ENCODE measurements at places on chromosomes 1 and 21.

DNA sequence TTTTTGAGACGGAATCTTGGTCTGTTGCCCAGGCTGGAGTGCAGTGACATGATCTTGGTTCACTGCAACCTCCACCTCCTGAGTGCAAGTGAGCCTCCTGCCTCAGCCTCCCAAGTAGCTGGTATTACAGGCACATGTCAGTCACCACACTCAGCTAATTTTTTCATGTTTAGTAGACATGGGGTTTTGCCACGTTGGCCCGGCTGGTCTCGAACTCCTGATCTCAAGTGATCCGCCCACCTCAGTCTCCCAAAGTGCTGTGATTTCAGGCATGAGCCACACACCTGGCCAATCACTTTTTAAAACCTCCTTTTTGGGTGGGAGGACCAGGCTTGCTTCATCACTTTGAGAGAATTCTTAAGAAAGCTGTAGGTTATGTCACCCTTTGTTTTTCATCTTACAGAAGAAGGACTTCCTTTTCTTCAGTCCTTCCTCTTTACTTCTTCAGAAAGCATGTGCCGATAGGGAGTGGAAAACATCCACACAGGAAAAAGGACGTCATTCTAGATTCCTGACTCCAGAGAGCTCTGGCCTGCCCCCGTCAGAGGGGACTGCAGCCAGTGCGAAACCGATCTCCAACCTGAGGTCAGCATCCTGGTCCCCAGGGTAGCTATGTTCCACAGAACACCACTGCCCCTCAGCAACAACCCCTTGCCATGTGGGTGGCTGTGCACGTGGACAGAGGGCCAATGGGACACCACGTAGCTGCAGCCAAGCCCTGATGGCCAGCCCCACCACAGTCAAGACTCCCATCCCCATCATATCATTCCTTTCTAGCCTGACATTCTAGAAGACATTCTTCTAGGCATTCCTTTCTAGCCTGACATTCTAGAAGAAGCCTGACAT lies 21.9 kb downstream of the NCF2 start:
- DNase-seq = no peak

DNA sequence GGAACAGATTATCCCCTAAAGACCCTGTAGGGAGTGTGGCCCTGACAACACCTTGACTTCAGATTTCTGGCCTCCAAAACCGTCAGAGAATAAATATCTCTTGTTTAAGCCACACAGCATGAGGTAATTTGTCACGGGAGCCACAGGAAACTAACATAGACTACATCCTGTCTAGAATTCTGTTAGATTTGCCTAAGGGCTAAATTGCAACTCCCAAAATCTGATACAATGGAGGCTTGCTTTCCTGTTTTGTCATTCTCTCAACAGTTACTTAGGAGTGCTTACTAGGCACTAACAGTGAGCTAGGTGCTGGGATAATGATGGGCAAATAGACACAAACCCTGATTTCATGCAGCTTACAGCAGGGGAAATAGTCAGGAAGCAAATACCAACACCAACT lies 141.6 kb downstream of the MIS18A start:
- DNase-seq = no peak

GRCh38 chr1:42933610-42934491 lies 24.8 kb downstream of the SLC2A1 start:
- DNase-seq = no peak

DNA sequence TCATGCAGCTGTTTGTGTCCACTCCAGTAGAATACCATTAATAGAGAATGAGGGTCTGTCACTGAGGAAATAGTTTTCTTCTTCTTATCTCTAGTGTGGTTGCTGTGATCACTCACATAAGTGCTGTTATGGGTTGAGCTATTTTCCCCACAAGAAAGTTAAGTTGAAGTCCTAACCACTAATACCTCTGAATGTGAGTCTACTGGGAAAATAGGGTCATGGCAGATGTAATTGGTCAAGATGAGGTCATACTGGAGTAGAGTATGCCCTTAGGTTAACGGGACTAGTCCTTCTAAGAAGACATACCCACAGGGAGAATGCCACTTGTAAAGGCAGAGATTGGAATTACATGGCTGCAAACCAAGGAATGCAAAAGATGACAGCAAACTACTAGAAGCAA lies 70.5 kb upstream of the COL24A1 start:
- no peak for DNase-seq

DNA sequence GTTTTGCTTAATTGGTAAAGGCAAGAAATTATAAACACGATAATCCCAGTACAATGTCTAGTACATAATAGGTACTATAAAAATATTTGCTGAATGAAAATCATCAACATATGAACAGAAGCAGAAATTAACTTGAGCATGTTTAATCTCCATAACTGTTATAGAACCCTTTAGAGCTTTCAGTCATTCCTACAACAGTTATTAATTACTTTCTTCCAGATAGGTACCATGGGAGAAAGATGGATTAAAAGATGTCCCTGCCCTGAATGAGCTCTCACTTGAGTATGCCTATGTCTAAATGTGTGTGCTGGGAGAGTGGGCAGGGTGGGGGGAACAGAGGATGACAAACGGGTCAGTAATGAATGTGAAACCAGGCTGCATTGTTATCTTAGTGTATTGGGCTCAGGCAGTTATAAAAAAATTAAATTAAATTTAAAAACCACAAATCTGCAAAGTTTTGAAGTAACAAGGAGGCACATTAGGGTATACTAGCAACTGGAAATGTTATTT lies 2.4 kb downstream of the EPS15 start:
- no peak for DNase-seq

GRCh38 chr1:237033804-237034203 lies 8.2 kb upstream of the RYR2 start:
- no peak for DNase-seq

DNA sequence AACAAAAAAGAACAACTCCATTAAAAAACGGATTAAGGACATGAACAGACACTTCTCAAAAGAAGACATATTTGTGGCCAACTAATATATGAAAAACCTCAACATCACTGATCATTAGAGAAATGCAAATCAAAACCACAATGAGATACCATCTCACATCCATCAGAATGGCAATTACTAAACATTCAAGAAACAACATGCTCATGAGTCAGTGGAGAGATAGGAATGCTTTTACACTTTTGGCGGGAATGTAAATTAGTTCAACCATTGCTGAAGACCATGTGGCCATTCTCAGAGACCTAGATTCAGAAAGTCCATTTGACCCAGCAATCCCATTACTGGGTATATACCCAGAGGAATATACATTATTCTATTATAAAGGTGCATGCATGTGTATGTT lies 1442.6 kb upstream of the B3GALT2 start:
- no peak for DNase-seq

GRCh38 chr1:176692431-176692830 lies 229.5 kb downstream of the PAPPA2 start:
- DNase-seq = peak; percentile 33

- DNase-seq = no peak
Observed at GRCh38 chr1:153774026-153774595, 1.1 kb upstream of the SLC27A3 start.

- DNase-seq = no peak
Observed at GRCh38 chr1:231643071-231643934, 16.7 kb downstream of the DISC1 start.

DNA sequence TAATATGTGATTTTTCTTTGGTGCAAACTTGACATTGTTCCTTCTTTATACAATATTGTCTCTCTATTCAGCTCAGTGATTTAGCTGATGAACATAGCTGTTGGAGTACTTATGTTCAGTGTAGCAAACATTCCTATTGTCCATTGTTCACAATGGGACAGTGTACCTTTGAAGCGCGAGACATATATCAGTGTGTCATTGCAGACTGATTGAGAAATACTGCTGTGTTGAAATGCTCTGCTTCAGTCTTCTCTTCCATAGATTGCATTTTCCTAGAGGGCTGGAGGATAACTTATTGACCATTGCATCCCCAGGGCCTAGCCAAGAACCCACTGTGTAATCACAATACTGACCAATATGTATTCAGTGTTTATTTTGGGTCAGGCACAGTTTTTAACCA lies 46.5 kb downstream of the HLX start:
- no peak for DNase-seq

DNA sequence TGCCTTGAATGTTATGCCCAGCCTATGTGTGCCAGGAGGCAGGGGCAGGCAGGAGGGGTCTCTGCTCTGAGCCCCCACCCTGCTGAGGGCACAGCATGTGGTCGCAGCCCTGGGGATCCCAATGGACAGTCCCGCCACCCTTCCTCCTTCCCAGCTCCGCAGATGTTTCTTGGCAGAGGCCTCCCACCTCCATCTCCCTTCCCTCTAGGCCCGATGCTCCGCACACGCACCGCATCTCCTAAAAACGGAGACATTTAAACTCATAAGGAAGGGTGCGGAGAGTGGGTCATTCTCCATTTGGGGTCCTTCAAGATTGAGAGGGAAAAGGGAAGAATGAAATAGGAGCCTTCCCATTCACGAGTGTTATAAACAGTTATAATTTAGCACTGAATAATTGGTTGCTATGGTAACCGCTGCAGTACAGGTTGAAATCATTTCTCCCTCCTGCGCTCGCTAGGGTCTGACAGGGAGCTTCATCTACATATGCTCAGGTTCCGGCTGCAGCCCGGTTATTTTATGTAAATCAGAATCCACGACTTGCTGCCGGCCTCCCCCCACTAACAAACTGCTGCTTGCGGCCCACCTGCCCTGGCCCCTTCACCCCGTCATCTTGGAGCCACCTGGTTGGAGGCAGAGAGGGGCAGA lies 16.0 kb downstream of the CHD5 start:
- DNase-seq = peak; percentile 36

- DNase-seq = no peak
Observed at GRCh38 chr1:182181167-182181572, 119.7 kb upstream of the ZNF648 start.

- DNase-seq = no peak
Observed at GRCh38 chr1:1074631-1075147, 583 bp upstream of the RNF223 start.

DNA sequence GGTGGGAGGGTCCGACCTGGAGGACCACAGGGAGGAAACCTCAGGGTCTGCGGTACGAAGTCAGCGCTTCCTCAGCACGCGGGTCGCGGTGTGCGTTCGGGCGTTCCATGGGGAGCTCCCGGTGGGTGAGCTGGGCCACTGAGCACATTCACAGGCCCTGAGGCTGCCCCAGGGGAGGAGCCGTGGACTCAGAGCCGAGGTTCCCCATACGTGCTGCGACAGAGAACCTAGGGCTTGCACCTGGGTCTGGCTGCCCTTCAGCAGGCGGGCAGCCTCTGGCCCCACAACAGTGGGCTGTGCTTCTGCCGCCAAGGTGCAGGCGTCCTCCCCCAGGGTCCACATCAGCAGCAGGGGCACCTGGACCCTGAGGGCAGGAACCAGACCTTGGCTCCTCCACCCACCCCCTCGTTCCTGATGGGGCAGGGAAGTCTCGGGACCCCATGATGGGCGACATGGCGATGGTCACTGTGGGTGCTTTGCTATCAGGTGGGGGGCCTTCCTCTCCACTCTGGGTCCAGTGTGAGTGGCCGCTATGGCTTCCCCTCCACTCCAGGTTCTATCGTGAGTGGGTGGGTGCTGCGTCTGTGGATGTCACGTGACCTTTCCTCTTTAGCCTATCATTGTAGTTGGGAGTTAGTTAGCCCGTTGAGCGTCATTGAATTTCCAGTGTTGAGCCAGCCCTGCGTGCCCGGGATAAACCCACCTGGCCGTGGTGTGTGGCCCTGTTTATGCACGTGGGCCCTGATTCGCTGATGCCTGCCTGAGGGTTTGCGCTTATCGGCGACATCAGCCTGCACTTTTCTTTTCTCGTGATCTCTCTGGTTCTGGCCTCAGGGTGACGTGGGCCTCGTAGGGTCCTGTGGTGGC lies 27.9 kb downstream of the FTCD start:
- DNase-seq = no peak

- no peak for DNase-seq
Observed at GRCh38 chr1:44031252-44032169, at the start of gene SLC6A9. SLC6A9 (minus strand) TSS chr1:44031462; CDS start chr1:44024277, 7,185 bp downstream.

- DNase-seq = peak; percentile 33
Observed at GRCh38 chr21:44349847-44350772, 3.3 kb upstream of the TRPM2 start.

Measured in occipital lobe (tissue), 3 donors.